ENCODE measurements at places on chromosomes 4 and X.

- no peaks in the 10 kb centered on the region for H3K4me1 ChIP-seq
- no peaks in the 10 kb centered on the region for H3K36me3 ChIP-seq
- no peak overlapping the region for H3K27ac ChIP-seq
- H3K27me3 ChIP-seq = no peaks in the 10 kb centered on the region
Observed at GRCh38 chrX:85244450-85245211, 840 bp downstream of the ZNF711 start.

GRCh38 chrX:23822397-23822796, 39.4 kb downstream of the SAT1 start:
- no peak for DNase-seq
- H3K27ac ChIP-seq = no peak overlapping the region
- peaks cover 17% of the 10 kb centered on the region for H3K4me1 ChIP-seq
- no peaks in the 10 kb centered on the region for H3K27me3 ChIP-seq
- no peak overlapping the region for H3K4me3 ChIP-seq

- no peak overlapping the region for H3K4me3 ChIP-seq
- no peaks in the 10 kb centered on the region for H3K27me3 ChIP-seq
Observed at GRCh38 chr4:138053641-138054301, 188.4 kb downstream of the SLC7A11 start.

DNA sequence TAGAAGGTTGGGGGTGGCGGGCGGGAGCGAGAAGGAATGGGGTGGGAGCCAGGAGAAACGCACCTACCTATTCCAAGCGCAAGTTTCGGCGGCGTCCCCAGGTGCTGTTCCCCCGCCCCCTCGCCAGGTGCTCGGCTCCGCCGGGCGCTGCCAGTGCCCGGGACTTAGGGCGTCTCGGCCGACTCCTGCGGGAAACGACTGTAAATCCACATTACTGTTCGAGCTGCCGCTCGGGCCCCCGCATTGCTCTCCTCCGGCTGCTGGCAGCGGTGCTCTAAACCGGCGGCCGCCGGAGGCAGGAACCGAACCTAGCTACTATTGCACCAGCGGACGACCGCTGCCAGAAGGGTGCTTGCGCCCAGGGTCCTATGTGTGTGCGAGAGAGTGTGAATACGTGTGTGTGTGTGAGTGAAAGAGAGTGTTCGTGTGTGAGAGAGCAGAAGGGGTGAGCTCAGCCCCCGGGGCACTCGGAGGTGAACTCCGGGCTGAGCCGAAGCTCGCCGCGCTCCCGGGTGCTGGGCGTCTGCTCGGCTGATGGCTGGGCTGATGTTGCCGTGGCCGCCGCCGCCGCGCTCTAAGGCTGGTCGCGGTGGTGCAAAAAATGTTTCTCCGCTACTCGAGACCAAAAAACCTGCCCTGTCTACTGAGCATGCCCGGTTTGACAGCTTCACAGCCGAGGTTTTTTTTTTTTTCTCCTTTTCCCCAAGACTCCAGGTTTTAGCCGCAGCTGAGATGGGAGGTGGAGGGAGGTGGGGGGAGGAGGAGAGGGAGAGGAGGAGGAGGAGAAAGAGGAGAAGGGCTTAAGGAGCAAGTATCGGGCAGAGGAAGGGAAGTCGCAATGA, 115.7 kb upstream of the TEX13C start:
- DNase-seq = no peak
- peak overlapping the region; percentile 69 for H3K4me3 ChIP-seq
- H3K27ac ChIP-seq = no peak overlapping the region
- peaks cover 22% of the 10 kb centered on the region for H3K4me1 ChIP-seq
- peaks cover 71% of the 10 kb centered on the region for H3K27me3 ChIP-seq

- H3K27ac ChIP-seq = peak overlapping the region; percentile 100
- peak; percentile 88 for DNase-seq
- no peaks in the 10 kb centered on the region for H3K27me3 ChIP-seq
- H3K4me1 ChIP-seq = peaks cover 41% of the 10 kb centered on the region
- H3K36me3 ChIP-seq = no peaks in the 10 kb centered on the region
- H3K4me3 ChIP-seq = peak overlapping the region; percentile 100
Observed at GRCh38 chr4:105145156-105145902, 1.3 kb upstream of the TET2 start.

DNA sequence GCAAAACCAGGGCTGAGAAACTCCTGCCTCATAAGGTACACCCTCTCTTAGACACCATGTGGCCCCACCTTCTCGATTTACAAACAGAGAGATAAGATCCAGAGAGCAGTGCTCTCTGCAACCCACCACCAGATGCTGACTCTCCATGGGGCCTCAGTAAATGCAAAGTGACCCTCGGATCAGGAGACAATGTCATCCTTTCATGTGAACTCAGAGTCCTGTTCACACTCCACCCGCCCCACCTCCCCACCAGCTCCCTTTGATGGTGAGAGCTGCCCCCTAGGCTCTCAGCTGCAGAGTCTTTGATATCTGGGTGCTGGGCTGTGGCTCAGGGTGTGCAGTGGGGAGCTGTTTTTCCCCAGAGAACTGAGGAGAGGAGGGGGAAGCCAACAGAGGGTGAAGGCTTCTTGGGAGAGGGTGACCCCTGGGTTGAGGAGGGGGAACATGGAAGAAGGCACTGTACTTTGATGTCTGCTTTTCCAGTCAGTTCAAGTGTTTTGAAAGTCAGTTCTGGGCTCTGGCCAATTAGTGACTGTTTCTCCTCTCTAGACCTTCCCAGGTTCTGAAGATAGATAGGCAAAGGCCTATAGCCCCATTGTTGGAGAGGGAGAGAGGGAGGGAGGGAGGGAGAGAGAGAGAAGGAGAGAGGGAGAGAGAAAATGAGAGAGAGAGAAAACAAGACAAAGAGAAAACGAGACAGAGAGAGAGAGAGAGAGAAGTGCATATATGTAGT, 88.2 kb downstream of the SCD5 start:
- no peaks in the 10 kb centered on the region for H3K36me3 ChIP-seq
- H3K27ac ChIP-seq = no peak overlapping the region
- no peaks in the 10 kb centered on the region for H3K4me1 ChIP-seq

Data from CD14-positive monocyte (primary cell).